Left colon (tissue), 2 donors: ENCODE measurements at places on chromosomes 4 and X. TPM values are rescaled to one million over a fixed set of nuclear protein-coding genes. Genes with fewer than 3 reads are reported as not detected.

AVPR2 gene
- total RNA-seq: 0.64 TPM

SFRP2 gene
- 49.3 TPM for total RNA-seq

SNCA gene
- total RNA-seq: 3.9 TPM

TAF7L gene
- not detected for total RNA-seq

MGAT4D gene
- total RNA-seq: not detected

TDO2 gene
- total RNA-seq: not detected

CSAG1 gene
- not detected for total RNA-seq

ALB gene
- total RNA-seq: not detected

MAPK10 gene
- total RNA-seq: 7.0 TPM

GPR173 gene
- 0.67 TPM for total RNA-seq

BST1 gene
- total RNA-seq: 11.4 TPM

ASB9 gene
- total RNA-seq: 1.9 TPM

C4orf50 gene
- not detected for total RNA-seq

FOXO4 gene
- 54.2 TPM for total RNA-seq

KLHL13 gene
- total RNA-seq: 3.0 TPM

GNRHR gene
- not detected for total RNA-seq

HTN1 gene
- total RNA-seq: not detected

MAGEA2 gene
- total RNA-seq: not detected

STATH gene
- total RNA-seq: not detected

MTTP gene
- not detected for total RNA-seq

EOLA2 gene
- 30.0 TPM for total RNA-seq

SCML2 gene
- total RNA-seq: 1.0 TPM

PLAC8 gene
- 1,006 TPM for total RNA-seq

HPGDS gene
- 2.9 TPM for total RNA-seq

VCX2 gene
- total RNA-seq: not detected

FHDC1 gene
- total RNA-seq: 14.9 TPM

NLGN4X gene
- 1.8 TPM for total RNA-seq

FDCSP gene
- not detected for total RNA-seq

RTL9 gene
- not detected for total RNA-seq

MAGEB4 gene
- not detected for total RNA-seq

MAGEC2 gene
- total RNA-seq: not detected

KIT gene
- 10.0 TPM for total RNA-seq

AMER1 gene
- 4.1 TPM for total RNA-seq

CTAG1A gene
- total RNA-seq: not detected

ABLIM2 gene
- 18.7 TPM for total RNA-seq
